ENCODE measurements at places on chromosomes 7 and 10.

DNA sequence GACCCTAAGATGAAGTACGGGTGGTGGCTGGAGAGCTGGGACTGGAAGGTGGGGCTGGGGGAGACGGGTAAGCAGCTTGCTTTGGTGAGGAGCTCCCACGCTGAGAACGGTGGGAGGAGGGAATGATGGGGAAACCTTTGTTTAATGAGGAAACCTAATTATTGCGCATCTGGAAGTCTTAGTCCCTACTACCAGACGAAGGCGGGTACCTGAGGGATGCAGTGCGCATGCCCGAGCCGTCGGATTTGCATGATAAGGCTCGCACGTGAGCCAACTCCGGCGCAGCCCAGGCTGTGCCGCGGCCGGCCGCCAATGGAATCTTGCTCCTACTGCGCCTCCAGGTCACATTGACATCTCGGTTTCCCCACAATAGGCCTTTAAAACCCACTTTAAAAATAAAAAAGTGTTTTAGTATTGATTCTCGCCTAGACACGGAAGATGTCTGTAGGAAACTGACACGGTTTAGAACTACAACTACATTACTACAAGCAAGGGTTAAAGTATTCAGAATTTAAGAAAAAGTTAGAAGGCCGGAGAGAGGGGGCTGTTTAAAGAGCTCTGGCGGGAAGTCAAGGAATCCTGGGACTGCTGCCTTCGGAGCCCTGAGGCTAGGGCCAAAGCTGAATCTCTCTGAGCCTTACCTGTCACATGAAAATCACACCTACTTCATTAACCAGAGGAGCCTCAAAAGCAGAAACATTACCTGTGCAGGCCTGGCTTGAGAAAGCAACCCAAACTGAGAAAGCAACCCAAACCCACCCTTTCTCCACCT, 12.1 kb upstream of the DLX6 start:
- no peak for DNase-seq

DNA sequence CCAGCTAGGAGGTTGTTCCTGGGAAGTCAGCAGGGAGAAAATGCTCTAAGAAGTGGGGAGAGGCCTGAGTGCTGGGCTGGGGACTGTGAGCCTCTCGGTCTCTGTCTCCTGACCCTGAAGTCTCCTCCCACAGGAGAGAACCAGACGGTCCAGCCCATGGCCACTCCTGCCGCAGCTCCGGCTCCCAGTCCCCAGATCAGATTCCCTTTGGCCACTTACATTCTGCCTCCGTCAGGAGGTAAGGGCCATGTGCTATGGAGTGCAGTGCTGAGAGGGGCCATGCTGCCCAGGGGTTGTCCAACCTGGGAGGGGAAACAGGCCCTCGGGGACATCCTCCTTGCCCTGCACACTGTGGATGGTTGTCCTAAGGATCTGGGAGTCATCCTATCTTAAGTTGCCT, 21.3 kb upstream of the ZNF467 start:
- no peak for DNase-seq

DNA sequence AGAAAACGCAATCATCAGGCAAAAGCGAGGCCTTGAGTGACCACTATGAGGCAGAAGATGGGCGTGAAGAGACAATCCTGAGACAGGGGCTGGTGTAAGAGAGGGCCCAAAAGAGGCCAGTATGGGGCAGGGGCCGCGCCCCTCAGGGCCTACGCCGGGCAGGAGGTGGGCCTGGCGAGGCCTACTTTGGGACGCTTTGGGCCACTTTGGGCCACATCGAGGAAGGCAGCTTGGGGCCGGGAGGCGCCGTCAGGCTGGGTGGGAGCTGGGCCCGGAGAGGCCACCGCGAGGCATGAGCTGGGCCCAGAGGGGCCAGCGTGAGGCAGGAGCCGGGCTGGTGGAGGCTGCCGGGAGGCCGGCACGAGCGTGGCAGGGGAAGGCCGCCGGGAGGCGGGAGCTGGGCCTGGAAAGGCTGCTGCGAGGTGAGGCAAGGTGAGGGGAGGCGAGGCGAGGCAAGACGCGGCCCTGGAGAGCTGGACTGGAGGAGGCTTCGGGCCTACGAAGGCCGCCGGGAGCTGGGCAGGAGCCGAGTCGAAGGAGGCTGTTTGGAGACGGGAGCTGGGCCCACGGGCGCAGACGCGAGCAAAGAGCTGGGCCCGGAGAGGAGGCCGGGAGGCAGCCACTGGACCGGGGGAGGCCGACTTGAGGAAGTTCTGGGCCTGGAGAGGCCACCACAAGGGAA, 171.3 kb downstream of the TPST1 start:
- no peak for DNase-seq

- no peak for DNase-seq
Observed at GRCh38 chr10:97682042-97682441, 5.0 kb downstream of the AVPI1 start.

GRCh38 chr10:29377333-29377961, 88.6 kb downstream of the LYZL1 start:
- no peak for DNase-seq

DNA sequence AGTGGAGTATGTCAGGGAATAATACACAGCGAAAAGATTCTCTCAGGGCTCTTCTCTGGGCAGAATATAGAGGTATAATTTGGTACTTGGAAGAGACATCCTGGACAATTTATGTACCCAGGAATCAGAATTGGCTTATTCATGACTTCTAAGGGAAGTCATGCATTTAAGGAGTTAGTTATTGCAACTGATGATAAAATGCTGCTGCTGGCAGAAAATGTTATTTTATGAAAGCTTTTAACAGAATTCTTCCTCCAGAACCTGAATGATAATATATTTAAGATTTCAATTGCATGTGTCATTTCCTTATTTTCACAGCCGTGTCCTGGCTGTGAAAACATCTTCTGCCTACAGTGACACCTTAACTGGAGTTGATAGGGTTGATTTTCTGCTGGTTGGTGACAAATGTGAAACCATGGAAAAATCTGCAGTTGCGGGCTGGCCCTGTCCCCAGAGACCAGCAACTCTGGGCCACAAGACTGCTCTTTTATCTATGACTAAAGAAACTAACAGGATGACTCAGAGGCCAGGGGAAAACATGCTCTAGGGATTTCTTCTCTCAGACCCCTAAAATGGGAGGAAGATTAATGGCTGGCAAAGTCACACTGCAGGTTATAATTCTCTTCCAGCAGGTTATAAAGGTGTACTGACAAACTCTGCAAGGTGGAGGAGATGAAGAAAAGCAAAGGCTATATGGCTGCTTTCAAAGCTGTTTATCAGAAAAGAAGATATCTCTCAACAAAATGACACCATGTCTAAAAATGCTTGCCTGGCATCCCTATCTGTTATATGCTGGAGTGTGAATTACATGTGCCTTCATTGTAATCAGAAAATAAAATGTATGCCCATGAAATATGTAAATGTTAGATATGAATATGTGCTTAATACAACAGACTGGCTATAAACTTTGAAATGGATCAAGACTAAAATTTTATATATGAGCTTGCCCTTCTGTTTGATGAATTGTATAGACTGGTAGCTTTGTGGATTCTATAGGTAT, 12.1 kb upstream of the TRUB1 start:
- DNase-seq, result no peak

DNA sequence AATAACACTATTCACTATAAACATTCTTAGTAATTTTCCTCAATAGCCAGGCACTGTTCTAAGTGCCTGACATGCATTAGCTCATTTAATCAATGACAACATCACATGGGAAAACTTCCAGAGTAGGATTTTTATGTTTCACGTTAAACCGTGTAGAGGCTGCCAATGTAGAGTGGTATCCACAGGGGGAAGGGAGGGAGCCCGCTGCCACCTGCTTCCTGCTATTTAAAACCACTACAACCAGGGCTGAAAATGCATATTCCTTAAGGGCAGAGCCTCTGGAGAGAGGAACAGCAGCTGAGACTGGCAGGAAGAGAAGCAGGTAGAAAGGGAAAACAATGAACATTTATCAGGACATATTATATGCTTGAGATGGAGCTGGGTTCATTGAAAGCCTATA, 684.3 kb upstream of the AUTS2 start:
- no peak for DNase-seq

DNA sequence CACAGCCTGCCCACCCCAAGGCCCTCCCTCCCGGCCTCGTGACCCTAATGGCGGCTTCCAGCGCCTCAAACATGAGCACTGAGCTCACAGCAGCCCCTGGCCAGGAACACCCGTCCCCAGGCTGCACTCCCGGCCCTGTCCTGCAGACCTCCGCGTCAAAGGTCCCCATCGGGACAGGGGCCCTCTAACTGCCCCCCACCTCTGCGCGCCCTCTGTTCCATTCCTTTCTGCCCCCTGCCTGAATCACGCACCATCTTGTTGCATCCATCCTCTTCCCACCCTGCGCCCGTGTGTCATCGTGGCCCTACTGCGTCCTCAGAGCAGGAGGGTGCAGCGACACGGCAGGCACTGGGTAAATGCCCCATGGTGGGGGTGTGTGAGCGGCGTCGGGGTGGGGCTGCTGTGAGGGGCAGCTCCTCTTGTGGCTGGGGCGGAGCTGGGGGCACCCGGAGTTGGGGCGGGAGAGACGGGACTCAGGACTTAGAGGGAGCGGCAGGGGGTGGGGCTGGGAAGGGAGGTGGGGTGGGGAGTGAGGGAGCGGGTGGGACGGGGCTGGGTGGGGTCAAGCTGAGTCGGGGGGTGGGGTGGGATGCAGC, 13.4 kb downstream of the SLC29A4 start:
- no peak for DNase-seq

- DNase-seq, result no peak
Observed at GRCh38 chr7:150357270-150357669, 11.4 kb upstream of the REPIN1 start.

- DNase-seq, result no peak
Observed at GRCh38 chr7:20954711-20955619, 168.3 kb upstream of the SP8 start.

DNA sequence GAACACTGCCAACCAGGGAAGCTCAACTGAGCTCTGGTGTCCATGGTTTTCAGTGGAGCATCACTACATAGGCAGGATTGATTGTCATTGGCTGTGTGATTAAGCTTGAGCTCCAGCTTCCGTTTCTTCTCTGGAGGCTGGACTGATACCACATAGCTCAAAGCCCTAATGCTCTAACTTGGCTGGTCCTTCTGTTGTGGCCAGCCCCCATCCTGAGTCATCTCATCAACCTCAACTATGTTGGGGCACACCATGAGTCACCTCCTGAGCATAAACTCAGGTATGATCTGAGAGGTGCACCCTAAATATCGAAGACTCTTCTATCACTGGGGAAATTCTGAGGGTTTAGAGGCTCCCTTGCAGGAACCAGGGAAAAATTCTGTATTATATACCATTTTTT, 114.5 kb upstream of the INHBA start:
- no peak for DNase-seq

DNA sequence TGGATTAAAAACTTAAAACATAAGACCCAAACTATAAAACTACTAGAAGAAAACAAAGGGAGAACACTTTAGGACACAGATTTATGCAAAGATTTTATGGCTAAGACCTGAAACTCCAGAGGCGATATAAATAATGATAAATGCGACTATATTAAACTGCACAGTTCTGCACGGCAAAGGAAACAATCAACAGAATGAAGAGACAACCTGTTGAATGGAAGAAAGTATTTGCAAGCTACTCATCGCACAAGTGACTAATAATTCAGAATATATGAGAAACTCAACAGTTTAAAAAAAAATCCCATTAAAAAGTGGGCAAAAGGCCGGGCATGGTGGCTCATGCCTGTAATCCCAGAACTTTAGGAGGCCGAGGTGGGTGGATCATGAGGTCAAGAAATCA, 73.6 kb downstream of the JMJD1C start:
- no peak for DNase-seq

GRCh38 chr10:52664629-52665028, 108.0 kb downstream of the MBL2 start:
- DNase-seq, result no peak

DNA sequence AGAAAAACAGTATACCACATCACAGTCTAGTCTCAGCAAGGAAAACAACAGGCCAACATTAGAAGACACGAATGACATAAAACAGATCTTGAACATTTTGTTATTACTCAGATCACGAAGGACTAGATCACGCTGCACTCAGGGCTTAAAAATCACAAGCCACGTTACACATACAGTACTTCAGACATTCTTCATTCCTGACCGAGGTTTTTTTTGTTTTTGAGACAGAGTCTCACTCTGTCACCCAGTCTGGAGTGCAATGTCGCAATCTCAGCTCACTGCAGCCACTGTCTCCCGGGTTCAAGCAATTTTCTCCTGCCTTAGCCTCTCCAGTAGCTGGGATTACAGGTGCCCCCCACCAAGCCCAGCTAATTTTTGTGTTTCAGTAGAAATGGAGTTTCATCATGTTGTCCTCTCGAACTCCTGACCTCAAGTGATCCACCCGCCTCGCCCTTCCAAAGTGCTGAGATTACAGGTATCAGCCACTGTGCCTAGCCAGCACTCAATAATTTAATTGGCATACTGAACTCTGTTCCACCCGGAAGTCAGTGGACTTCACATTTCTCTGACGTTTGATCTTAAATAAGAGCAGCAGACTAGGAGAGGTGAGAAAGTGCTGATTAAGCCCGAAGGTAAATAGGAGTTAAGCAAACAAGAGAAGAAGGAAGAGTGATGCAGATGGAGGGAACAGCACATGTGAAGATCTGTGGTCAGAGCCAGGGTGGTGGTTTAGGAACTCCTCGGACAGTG, 3.5 kb downstream of the AIMP2 start:
- DNase-seq, result no peak

DNA sequence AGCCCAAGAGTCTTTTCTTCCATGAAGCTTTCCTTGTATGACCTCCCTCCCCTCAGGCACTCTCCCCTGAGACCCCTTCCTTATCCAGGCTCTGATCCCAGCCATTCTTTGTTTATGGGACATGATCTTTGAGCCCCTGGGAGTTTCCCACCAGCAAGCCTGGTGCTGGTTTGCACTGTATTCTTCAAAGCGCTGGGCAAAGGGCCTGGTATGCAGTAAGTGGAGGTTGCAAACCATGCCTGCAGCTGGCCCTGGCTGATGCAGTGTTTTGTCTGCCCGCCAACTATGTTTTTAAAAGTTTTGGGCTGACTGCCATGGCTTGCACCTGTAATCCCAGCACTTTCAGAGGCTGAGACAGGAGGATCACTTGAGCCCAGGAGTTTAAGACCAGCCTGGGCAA, 6.8 kb upstream of the NODAL start:
- no peak for DNase-seq

GRCh38 chr10:108241166-108241565, 1076.7 kb upstream of the SORCS1 start:
- DNase-seq, result no peak

- no peak for DNase-seq
Observed at GRCh38 chr10:120115959-120116358, 223.4 kb downstream of the SEC23IP start.

DNA sequence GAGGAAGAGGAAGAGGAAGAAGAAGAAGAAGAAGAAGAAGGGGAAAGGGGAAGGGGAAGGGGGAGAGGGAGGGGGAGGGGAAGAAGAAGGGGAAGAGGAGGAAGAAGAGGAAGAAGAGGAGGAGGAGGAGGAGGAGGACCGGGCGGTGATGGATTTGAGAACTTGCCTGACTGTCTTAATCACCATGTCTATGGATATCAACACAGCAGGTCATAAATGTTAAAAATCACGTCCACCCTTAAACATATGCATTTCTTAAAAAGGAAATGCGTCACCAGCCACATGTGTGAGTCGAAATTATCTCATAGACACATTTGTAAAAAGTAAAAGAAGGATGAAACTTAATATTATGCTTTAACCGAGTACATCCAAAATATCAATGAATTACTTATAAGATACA, 42.1 kb upstream of the INSIG1 start:
- no peak for DNase-seq

GRCh38 chr7:110502888-110503465, 588.0 kb upstream of the LRRN3 start:
- DNase-seq, result no peak

- no peak for DNase-seq
Observed at GRCh38 chr7:6536262-6537260, 14.7 kb downstream of the GRID2IP start.
